ENCODE measurements at places on chromosomes 7 and 10.

GRCh38 chr10:74145133-74145532 lies 5.5 kb downstream of the AP3M1 start:
- DNase-seq: no peak

- no peak for DNase-seq
Observed at GRCh38 chr10:43204042-43204942, 62.6 kb downstream of the RASGEF1A start.

GRCh38 chr7:108367946-108368345 lies 88.3 kb downstream of the NRCAM start:
- no peak for DNase-seq

GRCh38 chr7:65422670-65423069 lies 49.0 kb downstream of the ZNF92 start:
- no peak for DNase-seq

DNA sequence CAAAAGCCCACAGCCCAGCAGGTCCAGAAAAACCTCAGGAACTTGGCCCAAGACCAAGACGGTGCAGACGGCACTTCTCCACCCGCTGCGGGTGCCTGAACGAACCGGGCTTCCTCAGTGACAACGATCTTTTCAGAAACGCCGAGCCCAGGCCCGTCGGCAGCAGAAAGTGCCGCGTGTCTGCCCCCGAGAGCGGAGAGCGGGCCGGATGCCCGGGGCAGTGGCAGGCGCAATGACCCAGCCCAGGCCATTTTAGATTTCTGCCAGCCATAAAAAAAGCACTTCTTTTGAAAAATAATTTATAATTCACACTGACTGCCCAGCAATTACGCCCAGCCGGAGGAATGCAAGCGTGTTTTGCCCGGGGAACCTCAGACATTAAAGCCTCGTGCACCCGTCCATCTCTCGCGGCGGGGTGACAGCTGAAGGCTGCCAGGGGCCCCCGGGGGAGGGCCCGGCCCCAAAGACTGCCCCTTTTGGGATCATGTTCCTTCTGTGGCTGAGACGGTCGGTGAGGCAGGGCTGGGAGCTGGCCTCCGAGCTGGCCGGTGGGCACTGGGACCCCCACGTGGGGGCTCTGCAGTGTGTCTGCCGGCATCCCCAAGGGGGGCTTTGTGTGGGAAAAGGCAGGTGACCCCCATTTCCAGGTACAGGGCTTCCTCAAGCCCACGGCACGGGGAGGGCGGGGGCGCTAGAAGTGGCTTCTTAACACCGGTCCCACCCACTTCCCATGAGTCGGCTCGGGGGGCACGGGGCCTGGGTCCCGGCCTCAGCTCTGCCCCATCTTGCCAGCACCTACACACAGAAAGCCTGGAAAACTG lies 71.3 kb upstream of the PDGFA start:
- peak; percentile 70 for DNase-seq

DNA sequence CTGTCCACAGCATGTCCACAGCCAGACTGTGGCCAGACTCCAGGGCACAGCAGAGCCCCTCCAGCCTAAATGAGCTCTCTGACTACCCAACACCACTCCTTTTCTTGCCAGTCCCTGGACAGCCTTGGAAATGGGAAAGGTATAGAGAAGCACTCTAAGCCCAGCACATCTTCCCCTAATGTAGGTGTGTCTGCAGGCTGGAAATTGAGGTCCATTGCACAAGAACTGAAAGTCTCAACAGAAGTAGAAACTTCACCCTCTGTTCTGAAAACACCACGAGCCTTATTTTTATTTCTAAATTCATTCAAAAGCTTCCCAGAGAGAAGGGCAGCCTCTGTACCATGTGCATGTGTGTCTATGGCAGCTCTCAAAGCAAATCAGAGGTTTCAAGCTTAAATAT lies 3.7 kb upstream of the KCNMA1 start:
- DNase-seq: no peak

GRCh38 chr10:100186253-100187212 lies 704 bp upstream of the ERLIN1 start:
- peak; percentile 21 for DNase-seq

GRCh38 chr10:7302930-7303557 lies 107.8 kb downstream of the SFMBT2 start:
- no peak for DNase-seq

DNA sequence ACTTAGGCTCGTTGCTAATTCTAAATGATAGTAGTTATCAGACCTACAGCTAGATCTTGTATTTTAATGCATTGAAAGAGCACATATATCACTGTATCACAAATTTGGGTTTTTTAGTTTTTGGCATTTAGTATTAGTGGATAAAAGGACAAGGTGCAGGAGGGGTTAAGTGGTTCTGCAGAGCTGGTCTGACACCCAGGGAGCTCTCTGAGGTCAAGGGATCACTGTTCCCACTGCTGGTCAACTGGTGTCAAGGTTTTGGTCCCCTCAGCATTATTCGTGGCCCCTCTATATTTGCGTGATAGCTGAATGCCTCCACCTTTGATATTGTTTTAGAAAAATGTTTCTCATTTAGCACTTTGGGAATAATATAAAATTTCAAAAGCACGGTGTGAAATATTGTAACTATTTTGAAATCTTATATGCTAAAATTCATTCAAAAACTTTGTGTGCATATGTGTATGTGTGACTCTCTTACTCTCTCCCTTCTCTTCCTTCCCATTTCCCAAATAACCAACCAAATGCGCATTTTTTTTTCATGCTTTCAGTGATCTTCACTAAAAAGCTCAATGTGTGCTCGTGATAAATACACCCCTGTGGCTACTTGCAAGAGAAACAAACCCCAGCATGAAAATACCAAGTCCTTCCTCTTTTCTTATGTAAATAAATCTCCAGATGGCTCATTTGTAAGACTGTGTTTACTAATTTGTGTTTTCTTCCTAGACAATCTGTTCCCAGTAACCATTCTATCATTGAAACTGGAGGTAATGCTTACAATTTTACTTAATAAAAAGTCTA lies 309.2 kb downstream of the FGFR2 start:
- DNase-seq: no peak

- no peak for DNase-seq
Observed at GRCh38 chr10:11213137-11213536, 195.5 kb downstream of the CELF2 start.

- DNase-seq: no peak
Observed at GRCh38 chr10:132455986-132456847, 59.2 kb downstream of the PWWP2B start.

DNA sequence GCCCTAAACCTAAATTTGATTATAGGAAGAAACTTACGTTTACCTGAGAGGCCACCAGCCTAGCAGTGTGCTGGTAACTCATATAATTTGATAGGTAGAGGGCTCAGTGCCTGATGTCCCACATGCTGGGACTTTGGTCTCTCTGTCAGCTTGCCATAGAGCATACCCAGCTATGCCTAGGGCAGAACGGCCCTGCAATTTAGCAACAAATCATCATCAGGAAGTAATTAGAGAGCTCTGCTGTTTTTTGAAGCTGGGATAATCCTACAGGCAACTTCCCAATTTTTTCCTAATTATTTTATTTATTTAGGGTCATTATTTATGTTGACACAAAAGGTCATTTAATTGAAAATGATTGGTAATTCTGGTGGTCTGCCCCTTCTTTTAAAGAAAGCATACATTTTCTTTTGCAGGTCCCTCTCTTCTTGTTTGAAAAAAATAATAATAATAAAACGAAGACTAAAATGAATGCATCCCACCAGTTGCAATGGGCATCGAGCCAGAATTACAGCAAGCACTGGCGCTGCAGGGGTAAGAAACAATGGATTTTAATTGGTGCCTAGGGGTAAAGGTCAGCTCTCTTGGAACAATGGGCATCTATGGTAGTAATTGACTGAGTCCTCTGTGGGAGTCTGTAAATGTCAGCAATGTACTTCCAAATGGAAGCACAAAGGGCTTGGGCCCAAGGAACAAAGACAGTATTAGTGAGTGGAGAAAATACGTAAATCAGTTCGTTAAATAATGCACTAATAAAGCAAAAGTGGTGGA lies 348.0 kb downstream of the SORCS1 start:
- DNase-seq: no peak

GRCh38 chr7:2751086-2751485 lies 63.1 kb downstream of the AMZ1 start:
- DNase-seq: no peak

DNA sequence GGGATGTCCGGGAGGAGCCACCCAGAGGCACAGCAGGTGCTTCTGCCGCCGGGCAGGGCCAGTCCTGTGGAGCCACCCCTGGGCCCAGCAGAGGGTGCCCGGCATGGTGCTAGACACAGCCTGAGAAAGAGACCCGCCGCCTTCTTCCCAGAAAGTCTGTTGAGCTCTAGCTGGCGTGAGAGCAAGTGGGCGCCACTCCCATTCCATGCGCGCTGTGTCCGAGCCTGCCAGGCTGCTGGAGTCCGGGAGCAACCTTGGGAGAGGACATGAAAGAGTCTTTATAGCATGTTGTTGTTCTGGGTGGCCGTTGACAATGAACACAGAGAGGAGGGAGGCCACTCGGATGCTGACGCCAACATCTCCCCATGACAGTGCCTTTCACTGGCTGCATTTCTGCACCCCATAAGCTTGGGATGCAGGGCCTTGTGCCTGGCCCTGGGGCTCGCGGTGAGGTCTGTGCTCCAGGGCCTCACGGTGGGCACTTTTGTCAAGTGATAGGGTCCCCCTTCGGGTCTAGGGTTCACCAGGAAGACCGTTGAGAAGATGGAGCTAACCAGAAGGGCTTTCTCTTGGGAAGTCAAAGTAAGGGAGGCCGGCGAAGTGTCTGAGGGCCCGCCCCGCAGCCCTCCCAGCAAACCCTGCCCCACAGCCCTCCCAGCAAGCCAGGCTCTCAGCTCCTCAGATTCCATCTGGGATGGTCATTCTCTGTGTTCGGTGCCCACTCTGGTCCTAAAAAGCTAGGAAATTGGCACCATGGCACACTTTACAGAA lies 47.3 kb downstream of the NKX6-2 start:
- no peak for DNase-seq

GRCh38 chr7:104231054-104232046 lies 23.5 kb upstream of the ORC5 start:
- peak; percentile 53 for DNase-seq

GRCh38 chr7:137818036-137818435 lies 28.7 kb downstream of the DGKI start:
- DNase-seq: peak; percentile 38

DNA sequence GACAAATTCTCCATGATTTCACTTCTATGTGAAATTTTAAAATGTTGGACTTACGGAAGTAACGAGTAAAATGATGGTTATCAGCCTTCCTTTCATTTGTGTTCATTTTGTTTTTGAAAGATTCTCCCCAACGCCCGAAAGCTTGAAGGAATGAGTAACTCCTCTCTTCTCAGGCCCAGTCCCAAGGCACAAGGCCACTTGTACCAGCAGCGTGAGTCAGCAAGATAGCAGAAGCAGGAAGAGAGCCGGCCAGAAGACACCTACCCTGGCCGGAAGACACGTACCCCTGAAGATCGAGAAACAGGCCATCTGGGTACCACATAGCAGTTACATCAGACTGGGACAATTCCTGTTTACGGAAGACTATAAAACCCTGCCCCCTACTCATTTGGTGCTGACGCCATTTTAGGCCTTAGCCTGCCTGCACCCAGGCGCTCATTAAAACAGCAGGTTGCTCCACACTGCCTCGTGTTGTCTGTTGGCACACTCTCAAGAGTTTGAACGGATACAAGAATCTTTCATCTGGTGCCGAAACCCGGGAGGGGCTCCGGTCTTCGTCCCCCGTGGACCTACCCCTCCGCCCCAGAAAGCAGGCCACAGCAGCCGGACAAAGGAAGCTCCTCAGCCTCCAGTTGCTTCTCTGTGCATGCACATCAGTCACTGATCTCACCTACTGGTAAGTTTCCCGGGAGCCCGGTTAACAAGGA lies 60.4 kb downstream of the LRRC17 start:
- no peak for DNase-seq

DNA sequence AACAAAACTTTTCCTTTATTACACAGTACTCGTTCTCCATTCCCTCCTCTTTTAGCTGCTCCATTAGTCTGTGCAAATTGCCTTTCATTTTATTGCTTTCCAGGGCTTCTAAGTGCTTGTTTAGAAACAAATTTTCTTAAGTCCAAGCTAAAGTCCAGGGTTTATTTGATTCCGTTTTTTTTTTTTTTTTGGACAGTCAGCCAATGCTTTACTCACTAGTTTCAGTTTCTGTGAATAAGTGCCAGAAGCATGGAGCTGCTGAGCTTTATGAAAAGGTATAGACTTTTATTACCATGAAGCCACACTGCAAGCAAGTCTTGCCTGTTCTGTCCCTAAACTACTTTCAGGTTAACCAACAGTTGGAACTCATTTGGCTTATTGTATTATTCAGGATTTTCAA lies 455.0 kb downstream of the GFRA1 start:
- no peak for DNase-seq

DNA sequence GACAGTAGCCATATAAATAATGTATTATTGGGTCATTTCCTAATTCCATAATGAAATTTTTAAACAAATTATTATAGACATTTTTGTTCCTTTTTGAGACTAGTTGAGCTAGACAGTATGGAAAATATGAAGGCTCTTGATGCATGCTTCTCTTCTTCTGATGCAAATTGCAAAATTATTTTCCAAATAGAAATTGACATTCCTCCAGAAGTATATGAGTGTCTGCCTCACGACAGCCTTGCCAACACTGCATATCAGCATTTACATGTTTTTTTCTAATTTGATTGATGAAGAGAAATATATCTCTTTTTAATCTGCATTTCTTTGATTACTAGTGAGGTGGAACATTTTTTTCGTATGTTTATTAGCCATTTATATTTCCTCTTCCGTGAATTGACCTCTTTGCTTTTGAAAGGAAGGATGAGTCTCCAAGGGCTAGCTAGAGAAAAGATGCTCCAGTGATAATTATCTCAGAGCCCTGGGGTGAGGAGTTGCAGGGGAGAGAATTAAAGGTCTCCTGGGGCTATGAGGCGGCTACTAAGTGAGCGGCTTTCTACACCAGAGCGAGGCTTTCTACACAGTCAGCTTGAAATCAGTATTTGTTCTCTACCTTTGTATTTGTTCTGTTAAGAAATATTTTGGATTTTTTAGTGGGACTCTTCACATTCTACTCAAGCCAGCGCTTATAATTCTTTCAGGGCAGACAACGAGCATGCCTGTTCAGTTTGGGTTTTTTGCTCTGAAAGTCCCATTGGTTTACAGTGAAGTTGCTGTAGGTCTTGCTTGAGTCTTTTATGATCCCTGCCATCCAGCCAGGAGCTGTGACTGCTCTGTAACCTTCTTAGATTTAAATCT lies 712.2 kb upstream of the GALNT17 start:
- no peak for DNase-seq

- no peak for DNase-seq
Observed at GRCh38 chr10:35327790-35328403, 8.4 kb upstream of the CCNY start.

- peak; percentile 25 for DNase-seq
Observed at GRCh38 chr7:98557538-98558031, 59.5 kb upstream of the NPTX2 start.

- no peak for DNase-seq
Observed at GRCh38 chr7:70303780-70304179, 705.5 kb downstream of the AUTS2 start.

- DNase-seq: peak; percentile 15
Observed at GRCh38 chr7:103989200-103989784, at the start of gene RELN. TSS of gene RELN (minus strand) at chr7:103989658. CDS start at chr7:103989356, 302 bp downstream.

- no peak for DNase-seq
Observed at GRCh38 chr10:124008681-124009080, 84.7 kb downstream of the CHST15 start.

All from DMS79 treated with DMSO at 0.1 percent for 48 hours (cell line).